ENCODE measurements at places on chromosomes 5 and 9.

GRCh38 chr5:77832938-77833337, 56.8 kb upstream of the TBCA start:
- no peaks in the 10 kb centered on the region for H3K4me1 ChIP-seq
- DNase-seq: no peak
- no peaks in the 10 kb centered on the region for H3K27me3 ChIP-seq
- no peak overlapping the region for H3K4me3 ChIP-seq
- H3K36me3 ChIP-seq: no peaks in the 10 kb centered on the region

DNA sequence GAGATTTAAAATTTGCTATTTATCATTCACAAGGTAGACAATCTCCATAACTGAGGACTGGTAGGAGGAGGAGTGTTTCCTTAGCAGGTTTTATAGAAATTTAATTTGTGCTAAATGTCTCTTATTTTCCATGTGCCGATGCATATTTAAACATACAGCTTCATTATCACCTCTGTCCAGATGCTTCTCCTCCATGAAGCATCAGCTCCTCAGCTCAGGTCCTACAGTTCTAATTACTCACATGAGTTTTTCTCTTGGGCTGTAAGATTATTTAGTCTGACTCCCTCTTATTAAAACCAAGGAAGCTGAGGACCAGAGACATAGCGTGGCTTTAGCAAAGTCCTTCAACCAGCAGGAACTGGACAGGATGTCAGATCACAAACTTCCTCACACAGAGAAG, 300.2 kb upstream of the PANK3 start:
- H3K36me3 ChIP-seq: no peaks in the 10 kb centered on the region
- no peak overlapping the region for H3K4me3 ChIP-seq
- H3K4me1 ChIP-seq: no peaks in the 10 kb centered on the region
- H3K27me3 ChIP-seq: no peaks in the 10 kb centered on the region
- H3K27ac ChIP-seq: no peak overlapping the region

DNA sequence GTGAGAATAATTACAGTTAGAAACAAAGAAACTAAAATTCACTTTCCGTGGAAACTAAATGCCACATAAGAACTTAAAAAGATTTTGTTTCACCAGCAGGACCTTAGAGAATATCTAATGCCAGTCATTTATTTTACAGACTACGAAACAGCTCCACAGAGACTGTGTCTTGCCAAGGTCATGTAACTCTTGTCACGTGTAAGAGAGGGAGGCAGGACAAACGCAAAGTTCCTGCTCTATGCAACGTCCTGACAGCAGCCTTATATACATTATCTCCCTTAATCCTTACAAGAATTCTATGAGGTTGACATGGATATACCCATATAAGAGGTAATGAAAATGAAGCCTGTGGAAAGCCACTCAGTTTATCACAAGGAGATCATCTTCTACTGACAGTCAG, 39.4 kb downstream of the CTNNAL1 start:
- no peaks in the 10 kb centered on the region for H3K36me3 ChIP-seq
- H3K4me3 ChIP-seq: no peak overlapping the region
- no peak overlapping the region for H3K27ac ChIP-seq

DNA sequence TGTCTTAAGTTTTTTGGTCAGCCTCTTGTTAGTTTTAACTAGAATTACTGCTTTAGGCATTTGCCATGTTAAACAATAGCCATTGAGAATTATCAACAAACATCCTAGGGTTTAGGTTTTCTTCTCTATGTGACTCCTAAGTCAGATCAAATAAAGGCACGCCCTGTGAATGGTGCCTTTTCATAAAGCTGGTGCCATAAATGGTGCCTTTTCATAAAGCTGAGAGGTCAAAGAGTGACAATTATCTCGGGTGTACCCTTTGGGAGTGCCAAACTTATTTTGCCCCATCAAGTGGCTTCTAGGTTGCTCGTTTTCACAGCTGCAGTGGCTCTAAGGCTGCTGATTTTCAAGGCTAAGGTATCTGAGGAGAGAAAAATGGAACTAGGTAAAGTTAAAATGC, 391.6 kb downstream of the DMRTA1 start:
- H3K36me3 ChIP-seq: no peaks in the 10 kb centered on the region
- H3K27ac ChIP-seq: no peak overlapping the region
- no peak for DNase-seq
- H3K27me3 ChIP-seq: no peaks in the 10 kb centered on the region
- H3K4me1 ChIP-seq: no peaks in the 10 kb centered on the region

GRCh38 chr5:103487218-103487617, 75.4 kb downstream of the NUDT12 start:
- H3K4me1 ChIP-seq: no peaks in the 10 kb centered on the region
- no peak overlapping the region for H3K27ac ChIP-seq
- no peak overlapping the region for H3K4me3 ChIP-seq
- H3K36me3 ChIP-seq: no peaks in the 10 kb centered on the region

GRCh38 chr9:127203681-127204327, 60.8 kb upstream of the GARNL3 start:
- no peak for DNase-seq
- H3K36me3 ChIP-seq: peaks cover 3% of the 10 kb centered on the region
- no peaks in the 10 kb centered on the region for H3K27me3 ChIP-seq
- no peaks in the 10 kb centered on the region for H3K4me1 ChIP-seq
